Fibroblast of mammary gland (primary cell): ENCODE measurements at places on chromosomes 13 and 19.
A peak's percentile ranks its signal among the peaks of the same experiment; 100 is the strongest.

- no peak for DNase-seq
These were observed 10.7 kb upstream of the FLT1 start for GRCh38 chr13:28505543-28506135.

DNA sequence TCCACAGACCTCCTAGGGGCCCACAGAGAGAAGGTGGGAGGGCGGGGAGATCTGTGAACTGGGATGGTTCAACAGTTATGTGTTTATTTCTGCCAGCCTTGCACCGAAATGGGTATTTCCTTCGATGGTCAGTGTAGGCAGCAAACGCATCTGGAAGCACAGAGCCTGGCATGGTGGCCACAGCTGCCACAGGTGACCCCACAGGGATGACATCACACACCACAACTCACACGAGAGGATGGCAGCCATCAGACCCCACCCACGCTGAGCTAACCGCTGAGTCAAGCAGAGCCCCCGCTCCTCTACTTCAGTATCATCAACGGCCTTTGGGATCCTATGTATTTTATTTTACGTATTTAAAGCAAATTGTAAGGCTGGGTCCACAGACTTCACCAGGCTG is 37.4 kb downstream of the NAXD start:
- no peak for DNase-seq

GRCh38 chr13:32010136-32010535 is 21.4 kb upstream of the FRY start:
- DNase-seq, result peak; percentile 15

- DNase-seq, result peak; percentile 66
These were observed 12.3 kb upstream of the CADM4 start for GRCh38 chr19:43651758-43652545.

DNA sequence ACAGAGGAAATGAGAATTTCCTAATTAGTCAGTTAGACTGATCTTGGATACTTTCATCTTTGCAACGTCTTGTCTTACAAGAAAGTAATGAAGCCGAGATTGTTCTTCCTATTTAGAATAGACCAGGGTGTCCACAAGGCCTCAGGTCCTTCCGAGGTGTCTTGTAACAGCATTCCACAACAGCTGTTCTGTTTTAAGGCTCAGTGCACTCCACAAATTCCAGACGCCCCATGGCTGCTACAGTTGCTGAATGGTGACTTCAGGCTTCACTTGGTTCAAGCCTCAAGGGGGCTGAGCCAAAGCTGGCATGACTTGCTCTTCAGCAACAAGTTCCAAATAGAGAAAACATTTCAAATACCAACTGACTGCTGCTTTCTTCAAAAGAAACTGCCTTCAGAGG is 143.4 kb downstream of the SHISA2 start:
- no peak for DNase-seq

- DNase-seq, result peak; percentile 51
These were observed 56.5 kb downstream of the TDRD3 start for GRCh38 chr13:60453490-60453889.

DNA sequence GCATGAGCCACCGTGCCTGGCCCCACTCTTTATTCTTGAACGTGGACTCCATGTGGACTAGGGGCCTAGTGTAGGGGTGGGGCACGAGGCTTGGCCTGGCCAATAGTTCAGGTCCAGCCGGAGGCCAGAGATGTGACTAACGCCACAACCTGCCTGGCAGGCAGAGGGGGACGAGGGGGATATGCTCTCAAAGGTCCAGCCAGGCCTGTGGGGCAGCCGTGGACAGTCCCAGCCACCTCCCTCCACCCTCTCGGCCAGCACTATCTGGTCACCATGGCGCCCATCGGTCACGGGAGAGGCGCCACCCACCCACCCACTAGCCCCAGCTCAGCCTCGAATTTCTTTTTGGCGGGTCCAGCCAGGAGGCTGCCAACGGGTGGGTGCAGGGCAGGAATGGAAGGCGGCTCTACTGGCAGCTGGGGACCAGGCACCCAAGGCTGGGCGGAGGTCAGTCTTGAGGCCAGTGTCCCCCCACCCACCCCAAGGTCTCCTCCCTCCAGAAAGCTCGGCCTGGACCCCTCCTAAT is 2.2 kb upstream of the CERS1 start:
- peak; percentile 15 for DNase-seq

- DNase-seq, result no peak
These were observed 57.3 kb downstream of the MBD3L2B start for GRCh38 chr19:6963937-6964336.

DNA sequence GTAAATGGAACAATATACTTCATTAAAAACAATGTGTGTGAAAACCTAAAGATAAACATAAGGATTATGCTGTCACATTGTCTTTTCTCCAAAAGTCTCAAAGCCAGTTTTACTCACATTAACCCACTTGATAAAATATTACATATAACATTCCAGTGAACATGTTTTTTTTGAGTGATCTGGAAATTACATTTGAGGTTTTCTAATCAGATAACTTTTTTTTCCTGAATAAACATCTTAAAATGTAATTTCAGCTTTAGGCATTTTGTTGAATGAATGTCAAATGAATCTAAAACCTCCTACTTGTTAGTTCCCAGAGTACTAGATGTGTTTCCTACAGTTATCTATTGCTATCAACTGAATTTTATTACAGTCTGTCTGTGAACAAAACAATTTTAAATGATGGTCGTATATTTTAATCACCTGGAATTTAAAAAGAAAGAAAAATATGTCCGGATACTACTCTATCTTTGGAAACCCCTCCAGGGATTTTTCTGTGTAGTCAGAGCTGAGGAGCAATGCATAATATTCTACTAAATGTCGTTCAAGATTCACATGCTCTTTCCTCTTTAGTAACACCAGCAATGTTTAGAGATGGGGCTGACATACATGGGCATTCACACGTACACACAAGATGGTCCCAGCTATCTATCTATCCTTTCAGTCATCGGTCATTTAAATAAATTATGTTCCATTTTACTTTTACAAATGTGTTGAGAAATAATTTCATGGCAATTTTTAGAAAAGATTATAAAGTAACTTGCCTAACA is 283.9 kb downstream of the KLF12 start:
- DNase-seq, result no peak

- DNase-seq, result no peak
These were observed 830 bp downstream of the MICOS13 start for GRCh38 chr19:5679289-5680083.

DNA sequence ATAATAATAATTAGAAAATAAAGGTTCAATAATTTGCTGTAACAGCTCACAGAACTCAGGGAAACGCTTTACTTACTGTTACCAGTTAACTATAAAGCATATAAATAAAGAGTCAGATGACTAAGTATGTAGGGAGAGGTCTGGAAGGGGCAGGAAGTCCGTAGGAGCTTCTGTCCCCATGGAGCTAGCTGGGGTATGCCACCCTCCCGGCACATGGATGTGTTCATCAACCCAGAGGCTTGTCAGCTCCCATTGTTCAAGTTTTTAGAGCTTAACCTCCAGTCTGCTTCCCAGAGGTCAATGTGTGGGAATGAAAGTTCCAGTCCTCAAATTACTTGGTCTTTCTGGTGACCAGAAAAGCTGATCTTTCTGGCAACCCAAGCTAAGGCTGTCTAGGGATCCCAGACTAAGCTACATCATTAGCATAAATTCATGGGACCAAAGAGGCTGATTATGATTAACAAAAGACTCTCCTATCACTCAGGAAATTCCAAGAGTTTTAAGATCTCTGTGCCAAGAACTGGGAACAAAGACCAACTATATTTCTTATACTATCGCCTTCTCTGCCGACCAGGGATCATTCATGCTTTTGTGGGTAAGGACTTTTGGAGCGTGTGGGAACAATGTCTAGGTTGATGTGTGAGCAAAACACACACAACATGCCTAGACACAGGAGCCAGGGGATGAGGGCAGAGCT is 31.7 kb upstream of the ZNF507 start:
- DNase-seq, result no peak

DNA sequence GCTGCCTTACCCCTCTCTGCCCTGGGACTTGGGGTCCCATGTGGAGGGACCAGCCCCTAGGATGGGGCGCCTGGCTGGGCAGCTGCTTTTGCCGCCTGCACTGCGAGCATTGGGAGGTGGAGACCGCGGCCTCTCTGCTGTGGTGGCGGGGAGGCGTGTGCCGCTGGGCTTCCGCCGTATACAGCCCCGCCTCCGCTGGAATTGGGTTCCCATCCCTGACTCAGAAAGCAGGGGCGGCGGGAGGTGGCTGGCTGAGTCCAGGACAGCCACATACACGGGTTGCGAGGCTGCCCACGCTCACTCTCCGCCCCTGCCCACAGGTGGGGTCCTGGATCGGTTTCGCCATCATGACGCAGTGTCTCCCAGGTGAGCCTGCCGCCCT is 6.6 kb downstream of the NDUFB7 start:
- peak; percentile 67 for DNase-seq

GRCh38 chr13:22200440-22200839 is 529.6 kb downstream of the FGF9 start:
- DNase-seq, result no peak

GRCh38 chr19:56705939-56706338 is 34.4 kb upstream of the ZNF835 start:
- DNase-seq, result no peak

DNA sequence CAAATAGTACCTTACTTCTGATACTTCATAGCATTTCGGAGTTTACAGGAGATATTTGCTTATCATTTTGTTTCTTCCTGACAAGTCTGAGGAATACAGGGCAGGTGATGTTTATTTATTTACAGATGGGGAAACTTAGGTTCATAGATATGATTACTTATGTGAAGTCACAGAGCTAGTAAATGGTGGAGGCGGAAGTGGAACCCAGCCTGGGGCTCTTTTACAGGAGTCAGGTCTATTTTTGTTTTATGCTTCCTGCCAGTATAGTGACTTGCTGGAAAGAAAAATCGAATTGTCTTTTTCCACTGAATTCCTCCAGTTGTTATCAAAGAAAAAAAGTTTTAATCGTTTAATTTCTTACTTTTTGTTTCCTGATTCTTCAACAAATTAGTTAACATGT is 66.5 kb downstream of the DGKH start:
- DNase-seq, result no peak

GRCh38 chr19:10518444-10519361 is 1.5 kb upstream of the S1PR5 start:
- no peak for DNase-seq

DNA sequence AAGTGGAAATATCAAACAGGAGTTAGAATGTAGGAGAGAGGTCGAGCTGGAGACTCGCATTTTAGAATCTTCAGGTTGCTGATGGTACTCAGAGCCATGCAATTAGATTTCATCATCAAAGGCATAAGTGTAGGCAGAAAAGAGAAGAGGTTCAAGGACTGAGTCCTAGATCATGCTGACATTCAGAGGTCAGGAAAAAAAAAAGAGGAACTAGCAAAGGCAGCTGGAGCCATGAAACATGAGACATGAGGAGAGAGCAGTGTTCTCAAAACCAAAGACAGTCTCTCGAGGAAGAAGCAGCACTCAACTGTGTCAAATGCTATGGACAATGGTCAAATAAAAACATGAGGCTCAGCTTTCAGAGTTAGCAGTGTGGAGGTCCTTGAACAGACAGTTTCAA is 12.4 kb upstream of the TPP2 start:
- DNase-seq, result no peak

- DNase-seq, result peak; percentile 85
These were observed 220.4 kb upstream of the HTR2A start for GRCh38 chr13:47117268-47117667.

DNA sequence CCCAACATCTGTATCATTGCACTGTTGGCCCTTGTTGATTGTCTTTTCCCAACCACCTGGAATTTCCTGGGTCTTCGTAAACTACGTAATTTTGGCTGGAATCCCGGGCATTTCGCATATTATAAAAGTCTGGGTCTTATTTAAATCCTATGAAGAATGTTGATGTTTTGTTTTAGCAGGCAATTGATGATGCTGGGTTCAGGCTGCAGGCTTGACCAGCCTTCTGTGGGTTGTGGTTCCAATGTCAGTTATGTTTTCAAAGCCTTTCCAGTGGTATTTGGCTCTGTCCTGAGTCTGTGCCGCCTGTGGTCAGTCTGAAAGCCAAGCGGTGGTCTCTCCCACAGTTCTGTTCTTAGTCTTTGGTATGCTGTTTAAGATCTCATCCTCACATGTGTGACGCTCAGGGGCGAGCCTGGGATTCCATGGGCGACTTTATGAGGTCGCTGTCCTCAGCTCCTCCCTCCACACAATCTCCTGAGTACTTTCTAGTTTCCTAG is 12.4 kb downstream of the SLC35E1 start:
- DNase-seq, result no peak

- peak; percentile 99 for DNase-seq
These were observed 7.7 kb downstream of the KDM4B start for GRCh38 chr19:4976401-4977298.

- DNase-seq, result peak; percentile 83
These were observed 14.7 kb downstream of the TLE5 start for GRCh38 chr19:3047496-3048189.

DNA sequence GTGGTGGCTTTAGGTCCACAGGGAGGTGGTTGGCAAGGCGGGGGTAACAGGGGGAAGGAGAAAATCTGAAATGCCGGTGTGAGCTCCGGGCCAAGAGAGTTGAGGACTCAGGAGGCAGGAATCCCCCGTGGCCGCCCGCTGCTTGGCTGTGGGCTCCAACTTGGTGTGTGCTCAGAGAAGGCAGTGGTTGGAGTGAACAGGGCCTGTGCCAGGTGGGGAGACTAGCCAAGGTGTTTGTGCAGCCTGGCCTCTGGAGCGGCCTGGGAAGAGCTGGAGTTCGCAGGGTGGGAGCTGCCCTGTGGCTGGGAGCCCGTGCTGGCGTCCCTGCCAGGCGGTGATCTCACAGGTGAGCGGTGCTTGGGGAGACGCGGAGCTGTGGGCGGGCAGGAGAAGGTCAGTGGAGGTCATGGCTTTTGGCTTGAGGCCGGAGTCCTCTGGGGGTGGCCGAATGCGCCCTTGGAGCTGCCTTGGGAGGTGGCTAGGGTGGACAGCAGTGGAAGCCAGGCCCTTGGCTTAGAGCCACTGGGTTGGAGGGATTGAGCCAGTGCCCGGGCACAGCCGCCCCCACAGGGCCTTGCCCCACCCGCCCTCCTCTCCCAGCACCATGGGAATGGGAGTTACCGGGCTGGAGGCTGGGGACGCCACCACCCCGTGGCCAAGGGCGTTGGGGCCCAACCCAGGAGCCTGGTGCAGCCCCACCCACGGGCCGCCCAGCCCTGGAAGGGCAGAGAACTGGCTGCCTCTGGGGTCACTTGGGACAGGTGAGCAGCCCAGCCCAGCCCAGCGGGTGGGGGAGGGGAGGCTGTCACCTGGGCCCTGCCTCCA is 7.1 kb upstream of the CIRBP start:
- peak; percentile 47 for DNase-seq

DNA sequence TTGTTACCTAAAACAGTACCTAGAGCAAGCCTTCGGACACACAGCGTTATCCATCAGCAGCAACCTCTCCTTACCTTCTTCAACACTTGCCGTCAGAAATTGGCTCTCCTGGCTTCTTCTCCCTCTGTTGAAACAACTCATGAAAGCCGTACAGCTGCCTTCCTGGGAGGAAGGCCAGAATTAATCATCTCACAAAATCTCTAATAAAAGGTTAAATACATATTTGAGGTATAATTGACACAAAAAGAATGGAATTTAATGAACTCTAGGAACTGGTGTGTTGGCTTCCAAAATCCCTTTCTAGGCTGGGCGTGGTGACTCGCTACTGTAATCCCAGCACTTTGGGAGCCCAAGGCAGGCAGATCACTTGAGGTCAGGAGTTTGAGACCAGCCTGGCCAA is 37.3 kb upstream of the GTF2F2 start:
- peak; percentile 76 for DNase-seq
